ENCODE measurements at places on chromosomes 3 and 15.
A peak's percentile ranks its signal among the peaks of the same experiment; 100 is the strongest.

GRCh38 chr15:57337868-57338411 lies 38.4 kb upstream of the CGNL1 start:
- DNase-seq, result no peak

GRCh38 chr3:110362751-110363150 lies 708.9 kb upstream of the NECTIN3 start:
- DNase-seq, result peak; percentile 42

GRCh38 chr3:66380200-66380932 lies 120.5 kb downstream of the LRIG1 start:
- no peak for DNase-seq

DNA sequence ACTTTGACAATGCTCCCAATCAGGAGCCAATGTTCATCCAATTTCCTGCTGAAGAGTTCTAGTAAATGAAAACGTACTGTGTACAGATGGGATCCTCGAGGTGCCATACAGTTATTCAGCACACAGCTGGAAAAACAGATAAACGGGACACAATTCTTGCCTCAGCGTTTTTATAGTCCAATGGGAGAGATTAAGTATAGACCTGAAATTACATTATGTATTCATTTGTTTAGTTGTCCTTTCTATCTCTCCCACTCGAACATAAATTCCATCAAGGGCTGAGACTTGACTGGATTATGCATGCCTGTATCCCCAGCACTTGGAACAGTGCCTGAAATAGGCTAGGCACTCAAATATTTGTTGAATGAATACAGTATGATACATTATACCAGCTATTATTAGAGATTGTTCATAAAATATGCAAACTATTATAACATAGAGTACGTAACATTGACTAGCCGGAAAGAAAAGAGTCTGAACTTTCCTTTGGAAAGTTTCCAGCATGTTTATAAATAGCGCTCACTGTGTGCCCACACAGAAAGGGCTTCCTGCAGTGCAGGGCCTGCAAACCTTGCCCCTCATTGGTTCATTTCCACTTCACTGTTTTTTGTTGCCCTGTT lies 27.4 kb upstream of the SNTN start:
- peak; percentile 98 for DNase-seq

- no peak for DNase-seq
Measured at GRCh38 chr15:70362350-70362749, 264.6 kb upstream of the TLE3 start.

DNA sequence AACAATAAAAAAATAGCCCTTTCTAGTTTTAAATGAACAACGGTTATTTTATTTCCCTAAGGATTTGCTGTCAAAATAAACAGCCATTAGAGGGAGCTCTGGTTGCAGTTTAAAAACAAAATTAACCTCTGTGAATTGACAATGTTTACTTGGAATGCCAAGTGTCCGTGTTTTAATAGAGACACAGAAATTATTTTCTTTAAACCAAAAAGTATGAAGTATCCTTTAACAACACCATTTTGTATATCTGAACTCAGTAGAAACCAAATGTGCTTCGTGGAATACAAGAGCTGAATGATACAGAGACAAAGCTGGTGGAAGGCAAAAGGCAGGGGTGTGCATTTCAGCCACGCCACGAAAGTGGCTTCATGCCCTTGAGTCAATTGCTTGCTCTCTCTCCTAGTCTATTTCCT lies 74.4 kb downstream of the MOBP start:
- DNase-seq, result peak; percentile 27

DNA sequence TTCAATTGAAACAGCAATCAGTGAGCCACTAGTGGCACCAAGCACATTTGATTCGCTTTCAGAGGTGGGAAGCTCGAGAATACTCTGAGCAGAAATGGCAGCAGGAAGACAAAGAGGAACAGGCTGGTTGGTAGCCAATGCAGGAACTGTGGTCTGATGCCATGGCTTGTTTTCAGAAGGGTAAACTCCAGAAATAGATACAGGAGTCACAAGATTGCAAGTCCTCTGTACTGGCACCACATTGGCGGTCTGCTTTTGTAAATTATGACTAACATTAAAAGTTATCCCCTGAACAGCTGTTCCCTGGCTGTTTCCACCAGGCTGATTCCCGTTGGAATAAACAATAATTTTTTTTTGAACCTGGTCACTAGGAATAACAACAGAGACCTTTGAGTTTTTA lies 35.5 kb downstream of the USF3 start:
- DNase-seq, result no peak

- no peak for DNase-seq
Measured at GRCh38 chr3:76361010-76361409, 575.7 kb upstream of the ZNF717 start.

GRCh38 chr3:21531909-21532308 lies 219.1 kb downstream of the ZNF385D start:
- DNase-seq, result no peak

DNA sequence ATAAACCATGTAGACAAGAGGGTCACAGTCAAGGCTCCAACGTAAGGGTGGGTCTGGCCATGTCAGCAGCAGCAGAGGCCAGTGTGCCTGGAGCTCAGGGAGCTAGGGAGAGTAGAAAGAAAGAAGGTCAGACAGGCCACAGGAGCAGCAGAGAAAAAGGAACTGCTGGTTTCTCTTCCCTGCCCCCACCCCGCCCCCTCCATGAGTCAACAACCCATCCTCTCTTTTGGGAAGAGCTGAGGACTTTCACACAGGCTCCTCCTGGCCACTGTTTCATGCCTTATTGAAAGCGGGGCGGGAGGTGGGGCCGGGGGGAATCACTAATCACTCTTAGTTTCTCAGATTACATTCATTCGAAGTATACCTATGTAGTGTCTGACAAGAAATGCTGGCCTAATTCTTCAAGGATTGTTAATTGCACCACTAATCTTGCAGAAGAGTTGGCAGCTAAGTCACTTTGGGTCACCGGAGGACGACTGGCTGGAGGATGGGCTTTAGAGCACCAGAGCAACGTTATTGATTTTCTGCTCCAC lies 9.1 kb upstream of the SCG3 start:
- DNase-seq, result no peak

- peak; percentile 7 for DNase-seq
Measured at GRCh38 chr3:183455089-183455488, 26.7 kb upstream of the MCF2L2 start.

DNA sequence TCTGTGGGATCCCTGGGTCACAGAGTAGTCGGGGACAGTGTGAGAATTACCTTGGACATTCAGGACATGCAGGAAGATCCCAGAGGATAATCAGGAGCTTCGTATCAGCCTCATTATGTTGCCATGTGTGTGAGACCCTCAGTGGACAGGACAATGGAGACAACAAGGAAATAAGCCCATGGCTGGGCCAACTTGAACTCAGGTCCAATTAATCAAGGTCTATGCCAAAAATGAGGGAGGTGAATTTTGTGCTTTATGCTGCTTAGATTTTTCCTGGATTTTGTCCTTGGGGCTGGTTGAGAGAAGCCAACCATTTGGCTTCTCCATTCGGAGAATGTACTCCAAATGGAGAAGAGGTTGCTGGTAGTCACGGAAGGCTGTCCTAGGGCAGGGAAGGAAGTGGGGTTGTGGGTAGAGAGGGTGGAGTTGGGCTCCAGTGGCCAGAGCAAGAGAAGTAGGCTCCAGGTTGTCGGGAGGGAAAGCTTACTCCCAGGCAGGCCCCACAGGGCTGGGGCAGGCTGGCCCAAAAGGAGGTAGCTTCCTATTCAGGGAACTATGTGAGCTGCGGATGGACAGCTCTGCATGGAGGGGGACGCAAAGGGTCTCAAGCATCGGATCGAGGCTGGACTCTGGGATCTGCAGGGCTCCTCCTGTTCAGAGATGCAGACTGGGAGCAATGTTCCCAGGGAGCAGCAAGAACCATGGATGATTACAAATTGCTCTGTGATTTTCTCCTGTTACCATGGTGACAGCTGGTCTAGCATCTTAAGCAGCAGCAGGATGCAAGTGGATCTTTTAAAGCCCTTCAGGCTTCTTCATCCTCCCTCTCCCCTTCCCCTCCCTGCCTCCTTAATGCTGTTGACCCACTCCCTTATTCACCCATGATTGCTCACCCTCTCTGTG lies 91.1 kb downstream of the WNT7A start:
- DNase-seq, result no peak

DNA sequence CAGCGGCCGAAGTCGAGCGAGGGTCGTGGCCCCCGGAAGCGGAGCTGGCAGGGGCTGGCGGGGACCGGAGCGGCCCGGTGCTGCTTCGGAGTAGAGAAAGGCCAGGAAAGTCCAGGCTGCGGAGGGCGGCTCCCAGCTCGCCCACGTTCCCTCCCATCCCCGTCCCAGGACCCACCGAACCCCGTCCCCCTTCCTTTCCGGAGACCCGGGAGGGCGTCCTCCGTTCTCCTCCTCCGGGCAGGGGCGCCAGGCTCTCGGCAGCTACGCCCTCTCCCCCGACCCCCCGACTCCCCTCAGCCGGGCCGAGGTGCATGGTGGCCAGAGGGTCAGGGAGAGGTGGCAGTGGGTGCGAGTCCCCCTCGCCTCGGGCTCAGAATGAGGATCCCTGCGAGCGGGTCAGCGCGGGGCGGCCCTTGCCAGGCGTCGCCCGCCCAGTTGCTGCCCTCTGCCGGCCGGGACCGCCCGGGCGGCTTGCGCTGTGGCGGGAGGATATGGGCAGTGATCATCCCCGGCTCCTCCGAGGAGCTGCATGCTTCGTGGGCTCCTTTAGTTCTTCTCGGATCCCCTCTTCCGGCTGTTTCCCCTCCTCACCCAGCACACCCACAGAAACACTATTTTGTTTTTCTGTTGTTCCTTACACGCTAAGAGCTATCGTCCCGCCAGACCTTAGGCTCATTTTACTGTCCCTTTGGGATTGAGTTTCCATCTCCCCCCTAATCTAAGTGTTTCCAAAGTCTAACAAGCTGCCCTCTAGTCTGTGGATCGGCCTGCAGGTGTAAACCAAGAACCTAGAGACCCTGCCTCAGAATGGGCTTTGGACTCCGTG lies 744 bp upstream of the ALDH1A2 start:
- DNase-seq, result peak; percentile 40

DNA sequence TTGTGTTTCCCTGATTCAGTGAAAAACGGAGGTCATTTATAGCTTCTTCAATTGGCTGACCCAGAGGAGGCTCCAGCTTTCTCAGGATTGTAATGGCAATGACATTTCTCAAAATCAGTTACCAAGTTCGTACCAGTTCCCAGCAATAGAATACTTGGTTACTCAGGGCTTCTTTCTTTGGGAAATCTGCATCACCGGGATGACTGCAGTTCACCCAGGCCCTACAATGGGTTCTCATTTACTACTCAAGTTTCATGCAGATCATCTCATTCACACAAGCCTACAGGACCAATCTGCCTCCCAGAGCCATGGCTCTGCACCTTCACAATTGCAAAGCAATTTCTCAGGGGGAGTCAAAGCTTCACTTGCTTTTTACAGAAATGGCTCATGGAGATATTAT lies 109.6 kb downstream of the FHIT start:
- no peak for DNase-seq

- peak; percentile 13 for DNase-seq
Measured at GRCh38 chr3:59364496-59364895, 314.7 kb upstream of the CFAP20DC start.

DNA sequence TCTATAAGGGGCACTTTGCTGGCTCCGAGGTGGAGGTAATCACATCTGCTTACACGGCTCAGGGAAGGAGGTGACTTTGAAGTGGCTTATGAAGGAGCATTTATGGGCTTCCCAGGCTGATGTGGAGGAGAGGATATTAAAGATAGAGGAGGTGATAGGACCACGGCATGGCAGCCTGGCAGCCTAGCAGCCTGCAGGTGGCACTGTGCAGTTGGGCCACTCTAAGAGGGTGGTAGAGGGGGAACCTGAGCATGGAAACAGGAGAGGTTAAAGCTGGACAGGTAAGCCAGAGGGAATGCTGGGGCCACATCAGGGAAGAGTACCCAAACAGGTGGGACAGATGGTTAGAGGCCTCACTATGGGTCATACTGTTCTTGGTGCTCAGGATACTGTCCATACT lies 375.0 kb downstream of the WDR72 start:
- no peak for DNase-seq

DNA sequence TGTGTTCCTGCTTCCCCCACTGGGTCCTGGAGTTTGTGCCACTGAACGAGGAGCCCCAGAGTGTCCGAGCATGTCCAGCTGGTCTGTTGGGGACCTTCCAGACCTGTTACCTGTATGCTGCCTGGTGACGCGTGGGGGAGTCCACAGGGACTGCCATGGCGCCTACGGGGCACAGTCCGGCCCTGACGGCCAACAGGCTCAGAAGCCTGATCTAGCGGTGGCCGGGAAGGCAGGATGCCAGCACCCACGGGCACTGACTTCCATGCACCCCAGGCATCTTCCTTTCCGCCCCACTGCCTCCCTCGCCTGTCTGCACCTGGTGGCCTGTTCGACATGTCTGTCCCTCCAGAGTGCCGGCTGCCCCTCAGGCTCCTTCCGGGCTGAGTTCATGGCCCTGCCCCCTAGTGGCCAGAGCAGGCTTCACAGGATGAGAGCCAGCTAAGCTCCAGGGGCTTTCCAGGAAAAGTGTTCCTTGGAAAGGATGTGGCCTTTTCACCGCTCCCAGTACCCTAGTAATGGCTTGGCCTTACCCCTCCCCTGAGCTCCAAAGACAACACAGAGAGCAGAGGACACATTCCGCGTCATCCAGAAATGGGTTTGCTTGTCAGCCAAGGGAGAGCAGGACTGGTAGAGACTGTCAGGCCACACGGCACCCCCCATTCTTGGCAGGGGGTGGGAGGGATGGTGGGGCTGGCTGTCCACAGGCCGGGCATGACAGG lies 35.7 kb downstream of the NGRN start:
- peak; percentile 39 for DNase-seq

GRCh38 chr15:44015545-44016305 lies 179.3 kb downstream of the FRMD5 start:
- DNase-seq, result no peak

- peak; percentile 66 for DNase-seq
Measured at GRCh38 chr15:45714590-45715488, 80.0 kb downstream of the SQOR start.

- DNase-seq, result peak; percentile 55
Measured at GRCh38 chr3:40317061-40317855, 7.8 kb downstream of the EIF1B start.

DNA sequence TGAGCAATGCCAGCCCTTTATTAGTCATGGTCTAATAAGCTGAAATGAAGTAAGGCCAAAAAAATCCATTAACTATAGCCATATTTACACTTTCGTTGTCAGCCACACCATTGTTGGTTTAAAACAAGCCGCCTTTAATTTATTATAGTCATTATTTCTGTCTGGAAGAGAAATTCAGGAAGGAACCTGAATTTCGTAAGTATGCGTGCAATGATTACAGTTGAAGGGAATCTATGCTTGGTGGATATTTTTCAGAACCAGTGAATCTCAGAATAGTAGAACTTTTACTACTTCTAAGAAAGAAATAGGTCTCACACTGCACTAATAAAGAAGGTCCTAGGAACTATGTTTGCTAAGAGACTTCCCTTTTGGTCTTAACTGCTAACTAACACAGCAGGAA lies 59.1 kb downstream of the FAM43A start:
- no peak for DNase-seq

GRCh38 chr3:194472290-194472920 lies 14.4 kb downstream of the ATP13A3 start:
- peak; percentile 74 for DNase-seq

DNA sequence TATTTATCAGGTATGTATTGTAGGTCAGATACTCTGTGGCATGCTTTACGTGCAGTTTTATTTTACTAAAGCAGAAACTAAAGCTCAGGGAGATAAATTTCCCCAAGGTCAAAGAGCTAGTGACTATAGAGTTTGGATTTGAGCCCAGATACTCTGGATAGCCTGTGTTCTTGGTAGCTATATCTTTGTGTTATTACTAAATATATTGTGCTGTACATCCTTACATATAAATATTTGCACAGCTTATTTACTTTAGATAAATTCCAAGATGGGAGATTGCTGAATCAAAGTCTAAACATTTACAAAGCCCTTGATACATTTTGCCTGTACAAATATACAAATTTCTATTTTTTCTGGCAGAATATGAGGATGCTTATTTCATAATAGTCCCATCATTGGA lies 660.9 kb upstream of the NAALADL2 start:
- DNase-seq, result peak; percentile 53

- DNase-seq, result no peak
Measured at GRCh38 chr15:64267331-64267973, 88.5 kb downstream of the CSNK1G1 start.

Data from fibroblast of skin of right quadriceps (primary cell).